ENCODE measurements at places on chromosomes 6 and 20.

DNA sequence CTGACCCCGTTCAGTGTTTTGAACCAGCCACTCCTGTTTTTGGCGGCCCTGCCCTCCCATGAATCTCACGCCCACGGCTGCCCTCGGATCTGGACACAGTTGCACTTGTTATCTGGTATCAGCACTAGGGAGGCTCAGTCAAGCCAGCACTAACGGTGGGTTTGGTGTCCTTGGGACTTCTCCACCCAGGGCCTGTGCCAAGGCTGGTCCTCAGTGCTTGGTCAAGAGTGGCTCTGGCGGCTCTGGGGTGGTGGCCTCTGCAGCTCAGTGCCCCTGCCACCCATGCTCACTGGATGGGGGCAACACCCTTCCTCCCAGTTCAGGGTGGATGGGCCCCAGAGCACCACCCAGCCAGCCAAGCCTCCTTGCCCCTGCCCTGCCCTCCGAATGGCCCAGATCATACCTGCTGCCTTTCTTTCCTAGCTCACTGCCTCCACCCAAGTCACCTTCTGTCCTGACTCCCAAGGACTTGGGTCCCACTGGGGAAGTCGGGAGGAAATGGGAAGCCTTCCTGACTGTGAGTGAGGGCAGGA, 54.7 kb downstream of the SSR1 start:
- no peak for DNase-seq

DNA sequence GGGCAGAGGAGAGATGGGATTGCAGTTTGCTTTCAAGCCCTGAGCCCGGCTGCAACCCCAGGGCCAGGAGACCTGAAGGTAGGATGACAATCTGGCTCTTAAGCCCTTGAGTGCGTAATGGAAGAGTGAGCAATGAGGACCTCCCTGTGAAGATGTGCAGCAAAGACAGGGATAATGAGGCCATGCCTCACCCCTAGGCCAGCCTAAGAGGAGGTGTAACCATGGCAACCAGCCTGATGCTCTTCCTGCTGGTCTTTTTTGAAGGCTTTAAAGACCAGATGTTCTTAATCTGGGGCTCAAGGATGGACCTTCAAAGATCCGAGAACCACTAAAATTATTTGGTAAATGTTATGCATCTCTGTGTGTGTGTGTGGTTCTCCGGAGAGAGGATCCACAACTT, 8.2 kb downstream of the ARHGAP40 start:
- DNase-seq: no peak

DNA sequence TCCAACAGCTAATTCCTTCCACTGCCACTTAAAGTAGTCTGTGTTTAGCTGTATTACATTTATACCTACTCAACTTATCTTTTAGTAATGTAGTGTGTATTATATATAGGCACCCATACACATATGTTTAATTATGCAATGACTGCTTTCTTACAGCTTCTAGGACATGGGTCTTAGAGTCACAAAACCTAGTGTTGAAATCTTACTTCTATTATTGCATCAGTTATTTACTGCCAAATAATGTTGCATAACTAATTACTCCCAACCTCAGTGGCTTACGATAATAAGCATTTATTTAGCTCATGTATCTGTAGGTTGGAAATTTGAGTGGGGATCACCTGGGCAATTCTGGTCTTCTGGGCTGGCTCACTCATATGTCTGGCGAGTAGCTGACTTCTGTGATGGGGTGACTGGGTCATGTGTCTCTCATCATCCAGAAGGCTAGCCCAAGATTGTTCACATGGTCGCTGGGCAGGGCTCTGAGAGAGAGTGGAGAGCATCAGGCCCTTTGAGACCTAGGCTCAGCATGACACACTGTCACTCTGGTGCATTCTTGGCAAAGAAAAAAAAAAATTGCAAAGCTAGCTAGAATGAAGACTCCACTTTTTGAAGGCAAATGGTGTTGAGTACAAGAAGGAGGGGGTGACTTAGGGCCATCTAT, 187.0 kb downstream of the PLCB1 start:
- DNase-seq: no peak

GRCh38 chr6:132405143-132405915, 4.1 kb upstream of the MOXD1 start:
- DNase-seq: no peak

- no peak for DNase-seq
These were observed 160.4 kb downstream of the BTBD9 start for GRCh38 chr6:38479331-38479730.

DNA sequence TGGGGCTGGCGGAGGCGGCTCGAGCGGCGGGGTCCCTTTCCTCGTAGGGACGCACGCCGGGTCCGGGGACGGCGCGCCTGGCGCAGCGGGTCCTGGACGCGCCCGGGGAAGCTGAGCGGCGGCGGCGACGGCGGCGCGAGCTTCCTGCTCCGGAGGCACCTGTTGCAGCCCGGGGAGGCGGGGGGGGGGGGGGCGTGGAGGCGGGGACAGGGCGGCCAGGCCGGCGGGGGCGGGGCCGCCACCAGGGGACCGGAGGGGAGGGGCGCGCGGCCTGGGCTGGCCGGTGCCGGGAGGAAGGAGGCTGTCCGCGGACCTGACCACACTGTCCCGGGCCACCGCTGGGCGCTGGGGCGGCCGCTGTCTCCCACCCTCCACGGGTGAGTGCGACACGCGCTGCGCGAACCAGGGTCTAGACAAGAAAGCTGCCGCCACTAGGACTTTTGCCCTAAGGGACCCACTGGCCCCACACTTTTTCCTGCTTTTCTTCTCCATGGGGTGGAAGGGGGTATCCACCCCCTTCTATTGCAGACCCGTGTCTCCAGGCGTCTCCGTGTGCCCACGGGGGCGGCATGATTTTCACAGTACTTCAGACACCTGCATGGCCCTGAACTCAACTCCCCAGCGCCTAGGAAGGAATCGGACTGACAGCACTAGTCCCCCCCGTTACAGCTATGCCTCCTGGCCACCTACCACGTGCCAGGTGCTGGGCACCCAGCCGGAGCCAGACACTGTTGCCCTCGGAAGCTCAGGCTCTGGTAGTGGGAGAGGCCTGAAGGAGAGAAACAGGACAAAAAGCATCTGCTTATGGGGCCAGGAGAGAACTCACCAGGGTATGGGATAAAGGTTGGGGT, at the start of gene NFATC2:
NFATC2 (minus strand) TSS at position 149 of the 851 bp plus-strand sequence. CDS start 220 bp downstream, outside the sequence.
- no peak for DNase-seq

DNA sequence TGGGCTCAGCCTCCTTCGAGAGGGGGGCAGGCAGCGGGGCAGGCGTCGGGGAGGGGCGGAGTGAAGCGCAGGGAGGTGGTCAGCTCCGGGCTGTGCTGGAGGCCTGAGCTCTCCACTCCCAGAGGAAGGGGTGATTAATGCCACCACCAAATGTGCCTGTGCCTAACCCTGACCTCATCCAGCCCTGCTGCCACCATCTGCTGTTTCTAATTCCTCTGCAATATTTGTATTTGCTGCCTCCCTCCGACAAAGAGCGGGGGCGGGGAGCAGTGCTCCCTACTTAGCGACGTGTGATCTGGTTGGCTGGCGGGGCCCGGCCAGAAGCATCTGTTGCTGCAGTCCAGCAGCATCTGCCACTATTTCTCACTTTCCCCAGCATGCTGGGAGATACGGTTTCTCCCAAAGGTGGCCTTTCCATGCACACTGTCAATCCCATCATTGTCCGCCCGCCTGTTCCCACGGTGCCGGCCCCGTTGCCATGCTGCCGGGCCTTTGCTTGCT, 47.0 kb downstream of the DLL1 start:
- DNase-seq: no peak
